ENCODE measurements at places on chromosomes 6 and 20.

GRCh38 chr6:33313105-33313708 is 671 bp downstream of the TAPBP start:
- DNase-seq: peak; percentile 81

DNA sequence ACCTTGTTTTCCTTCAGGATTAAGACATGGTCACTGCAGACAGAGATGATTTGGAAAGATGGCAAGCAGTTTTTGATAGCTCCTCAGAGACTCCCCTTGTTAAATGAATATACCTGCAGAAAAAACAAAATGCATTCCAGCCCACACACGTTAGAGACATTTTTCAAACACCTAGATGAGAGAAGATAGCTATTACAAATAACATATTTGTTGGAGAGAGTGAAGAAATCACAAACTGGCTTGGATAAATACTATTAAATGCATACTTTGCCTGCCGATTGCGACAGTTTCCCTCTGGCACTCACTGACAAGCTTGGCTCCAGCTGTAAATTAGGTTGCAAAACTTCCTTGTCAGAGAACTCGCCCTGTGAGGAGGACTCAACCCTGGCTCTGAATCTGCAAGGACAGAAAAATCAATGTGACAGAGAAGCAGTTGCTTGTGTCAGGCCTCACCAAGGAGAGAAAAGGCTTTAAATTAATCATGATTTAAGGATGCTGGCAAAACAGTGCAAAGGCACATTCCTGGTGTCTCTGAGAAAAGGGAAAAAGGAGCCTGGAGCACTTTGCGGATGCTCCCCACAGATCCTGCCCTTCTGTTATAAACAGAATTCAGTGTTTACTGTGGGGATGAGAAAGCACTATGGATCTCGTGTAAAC is 423.7 kb upstream of the MARCKS start:
- no peak for DNase-seq

DNA sequence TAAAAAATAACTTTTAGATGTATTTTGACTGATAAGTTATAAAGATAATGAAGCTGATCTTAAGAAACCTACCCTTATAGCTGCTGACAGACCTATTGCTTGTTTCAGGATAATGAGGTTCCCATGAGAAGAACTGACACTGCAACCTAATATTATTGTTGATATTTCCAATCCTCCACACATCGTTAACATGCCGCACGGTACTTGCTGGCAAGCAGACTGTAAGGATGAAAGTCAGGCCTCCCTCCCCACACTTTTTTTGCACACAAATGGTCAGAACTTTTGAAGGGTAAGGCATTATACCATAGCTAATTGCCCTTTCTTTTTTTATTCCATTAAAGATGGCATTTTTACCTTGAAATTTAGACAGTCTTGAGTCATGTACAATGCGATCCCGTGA is 210.9 kb downstream of the UST start:
- no peak for DNase-seq

GRCh38 chr6:43708860-43709653 is 21.5 kb upstream of the MRPS18A start:
- peak; percentile 29 for DNase-seq

- no peak for DNase-seq
Measured at GRCh38 chr6:73774311-73774774, 78.3 kb downstream of the CD109 start.

DNA sequence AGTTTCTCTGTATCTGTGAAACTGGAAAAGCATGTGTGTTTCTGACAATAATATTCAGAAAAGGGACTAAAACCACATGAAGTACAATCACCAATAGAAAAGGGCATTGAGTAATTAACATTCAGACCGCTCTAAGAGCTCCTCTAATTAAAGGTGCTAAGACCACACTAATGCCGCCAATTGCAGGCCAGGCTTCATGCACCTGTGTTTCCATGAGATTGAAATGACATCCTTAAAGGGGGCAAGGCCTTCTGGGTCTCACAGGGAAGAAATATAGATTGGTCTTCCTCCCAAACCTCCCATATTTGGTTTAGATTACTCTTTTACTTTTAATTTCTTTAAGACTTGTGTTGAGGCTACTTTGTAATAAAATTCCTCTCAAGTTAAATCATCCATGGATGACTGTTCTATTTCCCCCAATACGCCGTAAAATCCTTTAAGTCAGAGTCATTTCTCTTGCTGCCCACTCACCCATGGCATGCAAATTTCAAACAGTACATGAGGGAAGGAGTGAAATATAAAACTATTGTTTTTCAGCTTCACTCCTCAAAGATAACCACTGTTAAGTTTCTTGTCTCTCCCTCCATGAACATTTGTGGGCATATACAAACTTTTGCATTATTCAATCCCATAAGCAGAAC is 110.6 kb downstream of the UBE3D start:
- no peak for DNase-seq

DNA sequence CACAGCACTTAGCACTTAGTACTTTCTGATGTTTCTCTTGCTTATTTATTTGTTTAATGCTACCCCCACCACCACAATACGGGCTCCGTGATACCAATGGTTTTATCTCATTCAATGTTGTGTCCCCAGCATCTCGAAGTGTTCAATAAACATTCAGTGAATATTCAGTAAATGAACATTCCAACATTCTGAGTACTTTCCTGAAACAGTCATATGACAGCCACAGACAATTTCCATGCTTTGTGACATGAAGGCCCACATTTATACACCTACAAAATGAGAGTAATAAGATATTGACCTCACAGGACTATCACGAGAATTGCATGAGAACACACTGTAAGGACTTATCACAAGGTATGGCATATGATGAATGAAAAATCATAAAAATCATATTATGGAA is 10.8 kb downstream of the MOXD1 start:
- no peak for DNase-seq

DNA sequence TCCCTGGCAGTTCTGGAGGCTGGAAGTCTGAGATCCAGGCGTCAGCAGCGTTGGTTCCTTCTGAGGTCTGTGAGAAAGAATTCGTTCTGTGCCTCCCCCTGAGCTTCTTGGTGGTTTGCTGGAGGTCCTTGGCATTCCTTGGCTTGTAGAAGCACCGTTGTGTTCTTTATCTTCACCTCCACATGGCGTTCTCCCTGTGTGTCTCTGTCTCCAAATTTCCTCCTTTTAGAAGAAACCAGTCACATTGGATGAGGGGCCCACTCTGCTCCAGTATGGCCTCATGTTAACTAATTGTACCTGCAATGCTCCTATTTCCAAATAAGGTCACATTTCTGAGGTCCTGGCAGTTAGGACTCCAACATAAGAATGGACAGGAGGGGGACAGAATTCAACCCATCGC is 73.0 kb upstream of the BACH2 start:
- DNase-seq: no peak

GRCh38 chr6:45718871-45719270 is 296.8 kb downstream of the CLIC5 start:
- DNase-seq: no peak

Data from activated CD8-positive, alpha-beta T cell treated with anti-CD3 and anti-CD28 coated beads for 36 hours (primary cell).